MCF 10A (cell line): ENCODE measurements at places on chromosomes 12 and 14.

DNA sequence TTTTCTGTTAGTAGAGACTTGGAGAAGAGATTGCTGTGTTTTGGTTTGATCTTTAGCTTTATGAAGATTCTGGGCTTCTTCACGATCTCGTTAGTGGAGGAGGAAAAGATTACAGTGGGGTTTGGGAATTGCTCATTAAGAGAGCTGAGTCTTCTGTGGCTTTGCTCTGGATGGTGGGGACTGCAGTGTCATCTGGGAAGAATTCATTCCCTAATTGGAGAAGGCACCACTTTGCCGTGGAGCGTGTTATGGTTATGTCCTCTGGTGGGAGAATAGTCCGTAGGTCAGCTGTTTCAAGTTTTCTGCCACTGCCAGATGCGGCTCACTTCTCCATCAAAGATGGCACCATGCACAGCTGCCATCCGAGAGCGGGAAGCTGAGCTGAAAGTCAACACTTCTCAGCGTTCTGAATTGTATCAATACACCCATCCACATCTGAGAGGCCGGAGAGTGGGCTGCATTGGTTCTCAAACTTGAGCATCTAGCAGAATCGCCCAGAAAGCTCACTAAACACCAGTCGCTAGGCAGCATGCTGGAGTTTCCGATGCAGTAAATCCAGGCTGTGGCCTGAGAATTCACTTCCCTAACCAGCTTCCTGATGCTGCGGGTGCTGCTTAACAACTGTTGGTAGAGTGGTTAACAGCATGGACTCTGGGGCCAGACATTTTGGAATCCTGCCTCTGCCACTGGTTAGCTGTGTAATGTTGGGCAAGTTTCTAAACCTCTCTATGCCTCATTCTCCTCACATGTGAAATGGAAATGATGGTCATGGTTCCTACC lies 117.8 kb downstream of the PLXNC1 start:
- H3K27me3 ChIP-seq = no peaks in the 10 kb centered on the region
- no peak overlapping the region for H3K4me3 ChIP-seq
- H3K36me3 ChIP-seq = peaks cover 6% of the 10 kb centered on the region
- no peak overlapping the region for H3K27ac ChIP-seq
- no peak for DNase-seq

DNA sequence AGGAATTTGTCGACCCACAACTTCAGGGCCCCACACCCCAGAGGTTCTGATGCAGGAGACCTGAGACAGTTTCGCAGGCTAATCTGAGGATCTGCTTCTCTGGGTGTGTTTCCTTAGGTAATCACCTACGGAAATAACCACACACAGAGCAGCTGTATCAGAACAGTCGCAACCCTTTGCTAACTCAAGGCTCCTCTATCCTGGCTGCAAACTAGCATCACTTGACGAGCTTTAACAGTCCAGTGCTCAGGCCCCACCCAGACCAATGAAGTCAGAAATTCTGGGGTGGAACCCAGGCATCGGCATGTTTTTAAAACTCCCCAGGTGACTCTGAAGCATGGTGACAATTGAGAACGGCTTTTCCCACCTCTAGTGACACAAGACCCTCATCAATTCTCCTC lies 20.7 kb downstream of the SLC7A7 start:
- H3K27ac ChIP-seq = no peak overlapping the region
- no peaks in the 10 kb centered on the region for H3K36me3 ChIP-seq
- H3K27me3 ChIP-seq = peaks cover 16% of the 10 kb centered on the region
- no peak for DNase-seq
- H3K4me3 ChIP-seq = no peak overlapping the region

DNA sequence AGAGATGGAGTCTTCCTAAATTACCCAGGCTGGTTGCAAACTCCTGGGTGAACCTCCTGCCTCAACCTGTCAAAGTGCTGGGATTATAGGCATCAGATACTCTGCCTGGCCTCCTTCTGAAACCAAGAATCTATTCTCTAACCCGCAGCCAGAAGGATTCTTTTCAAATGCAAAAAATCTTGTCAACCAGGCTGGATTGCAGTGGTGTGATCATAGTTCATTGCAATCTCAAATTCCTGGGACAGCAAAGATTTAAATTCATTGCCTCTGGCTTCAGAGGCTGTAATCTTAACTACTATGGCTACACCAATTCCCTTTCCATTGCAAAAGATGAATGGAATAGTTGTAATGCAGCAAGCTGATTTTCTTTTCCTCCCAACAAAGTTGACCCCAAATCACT lies 106.3 kb upstream of the TBX3 start:
- DNase-seq = no peak
- peaks cover 5% of the 10 kb centered on the region for H3K36me3 ChIP-seq
- no peaks in the 10 kb centered on the region for H3K4me1 ChIP-seq

GRCh38 chr14:20970983-20971704 lies 15.9 kb downstream of the RNASE2 start:
- H3K36me3 ChIP-seq = peaks cover 4% of the 10 kb centered on the region
- H3K27ac ChIP-seq = peak overlapping the region; percentile 27
- DNase-seq = peak; percentile 78
- peaks cover 8% of the 10 kb centered on the region for H3K27me3 ChIP-seq
- peaks cover 16% of the 10 kb centered on the region for H3K4me1 ChIP-seq
- H3K4me3 ChIP-seq = peak overlapping the region; percentile 84

- H3K4me1 ChIP-seq = peaks cover 5% of the 10 kb centered on the region
- H3K27me3 ChIP-seq = peaks cover 21% of the 10 kb centered on the region
- peak overlapping the region; percentile 82 for H3K4me3 ChIP-seq
- peak; percentile 91 for DNase-seq
- no peaks in the 10 kb centered on the region for H3K36me3 ChIP-seq
Measured at GRCh38 chr12:132189378-132190011, 45.2 kb downstream of the NOC4L start.

GRCh38 chr14:105213361-105213760 lies 32.2 kb upstream of the NUDT14 start:
- H3K4me1 ChIP-seq = no peaks in the 10 kb centered on the region
- no peak for DNase-seq
- H3K27me3 ChIP-seq = no peaks in the 10 kb centered on the region
- no peak overlapping the region for H3K27ac ChIP-seq

DNA sequence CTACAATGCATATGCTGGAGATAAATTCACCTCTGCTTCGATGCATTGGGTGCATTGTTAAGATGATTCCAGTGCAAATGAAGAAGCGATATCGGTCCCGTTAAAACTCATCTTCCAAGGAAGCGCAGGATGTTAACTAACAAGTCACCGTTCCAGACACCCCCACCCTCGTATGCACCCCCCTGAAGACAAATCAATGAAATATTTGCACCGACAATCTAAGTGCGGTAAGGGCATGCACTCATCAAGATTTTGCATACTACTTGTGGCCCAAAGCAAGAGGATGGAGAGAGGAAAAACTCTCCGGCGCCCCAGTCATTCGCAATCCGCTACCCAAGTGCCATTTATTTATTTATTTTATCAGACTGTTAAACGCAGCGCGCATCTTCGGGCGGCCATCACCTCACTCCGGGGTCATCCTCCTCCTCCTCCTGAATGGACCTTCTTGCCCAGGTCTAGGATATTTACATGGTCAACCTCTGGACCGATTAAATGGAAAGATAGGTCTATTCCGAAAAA lies 1.2 kb downstream of the NOVA1 start:
- H3K4me1 ChIP-seq = no peaks in the 10 kb centered on the region
- H3K4me3 ChIP-seq = no peak overlapping the region
- no peak overlapping the region for H3K27ac ChIP-seq
- H3K27me3 ChIP-seq = peaks cover 24% of the 10 kb centered on the region

DNA sequence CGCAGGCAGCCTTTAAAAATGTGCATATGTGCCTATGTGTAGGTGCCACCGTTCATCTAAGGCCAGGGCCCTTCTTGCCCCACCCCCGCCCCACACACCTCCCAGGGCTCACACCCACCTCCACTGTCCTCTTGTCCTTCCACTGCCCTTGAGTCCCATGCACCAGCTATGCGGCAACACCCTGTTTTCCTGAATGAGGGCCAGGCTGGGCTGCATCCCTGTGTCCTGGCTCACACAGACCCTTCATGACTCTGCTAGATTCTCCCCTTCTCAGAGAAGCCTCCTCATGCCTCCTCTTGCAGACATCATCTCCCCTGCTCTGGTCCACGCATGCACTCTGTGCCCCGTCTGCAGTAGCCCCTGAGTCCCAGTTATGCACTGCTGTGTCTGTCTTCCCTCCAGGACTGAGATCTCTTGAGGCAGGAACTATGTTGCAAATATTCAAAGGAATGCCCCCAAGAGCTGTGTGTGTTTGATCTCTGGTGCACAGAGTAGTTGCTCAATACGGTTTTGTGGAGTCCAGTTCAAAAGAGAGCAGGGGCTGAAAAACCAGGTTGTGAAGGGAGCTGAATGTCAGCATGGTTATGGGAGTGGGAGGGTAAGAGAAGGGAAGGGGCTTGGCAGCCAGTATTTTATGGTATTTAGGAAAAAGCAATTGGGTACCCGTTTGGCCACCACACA lies 47.3 kb upstream of the ESRRB start:
- no peaks in the 10 kb centered on the region for H3K27me3 ChIP-seq
- DNase-seq = no peak
- H3K4me3 ChIP-seq = no peak overlapping the region

DNA sequence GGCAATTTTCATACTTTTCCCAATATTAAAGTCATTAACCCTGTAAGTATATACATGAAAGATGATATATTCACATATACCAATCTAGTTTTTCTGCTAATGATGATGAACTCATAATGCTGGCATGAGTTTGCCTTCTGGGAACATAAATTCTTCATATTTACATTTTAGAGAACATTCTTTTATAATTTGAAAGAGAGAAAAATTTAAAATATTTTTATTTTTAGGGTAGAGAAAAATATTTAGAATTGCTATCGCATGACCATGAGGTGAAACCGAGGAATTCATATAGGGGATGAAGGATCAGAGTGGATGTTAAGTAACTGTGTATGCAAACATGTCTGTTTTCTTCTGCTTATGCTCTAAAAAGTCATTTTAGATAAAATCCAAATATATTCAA lies 825.3 kb upstream of the FLRT2 start:
- no peaks in the 10 kb centered on the region for H3K27me3 ChIP-seq
- no peak overlapping the region for H3K4me3 ChIP-seq
- no peak overlapping the region for H3K27ac ChIP-seq

GRCh38 chr12:10213168-10214135 lies 775 bp downstream of the GABARAPL1 start:
- H3K27me3 ChIP-seq = no peaks in the 10 kb centered on the region
- peak; percentile 75 for DNase-seq
- peaks cover 12% of the 10 kb centered on the region for H3K36me3 ChIP-seq

GRCh38 chr12:3752096-3752709 lies 706 bp downstream of the CRACR2A start:
- no peaks in the 10 kb centered on the region for H3K36me3 ChIP-seq
- H3K4me1 ChIP-seq = no peaks in the 10 kb centered on the region
- no peak for DNase-seq
- no peak overlapping the region for H3K4me3 ChIP-seq
- no peaks in the 10 kb centered on the region for H3K27me3 ChIP-seq

- no peaks in the 10 kb centered on the region for H3K4me1 ChIP-seq
- no peak overlapping the region for H3K4me3 ChIP-seq
- H3K27me3 ChIP-seq = no peaks in the 10 kb centered on the region
- H3K36me3 ChIP-seq = no peaks in the 10 kb centered on the region
- no peak for DNase-seq
Measured at GRCh38 chr12:28446031-28446430, 255.8 kb downstream of the CCDC91 start.

DNA sequence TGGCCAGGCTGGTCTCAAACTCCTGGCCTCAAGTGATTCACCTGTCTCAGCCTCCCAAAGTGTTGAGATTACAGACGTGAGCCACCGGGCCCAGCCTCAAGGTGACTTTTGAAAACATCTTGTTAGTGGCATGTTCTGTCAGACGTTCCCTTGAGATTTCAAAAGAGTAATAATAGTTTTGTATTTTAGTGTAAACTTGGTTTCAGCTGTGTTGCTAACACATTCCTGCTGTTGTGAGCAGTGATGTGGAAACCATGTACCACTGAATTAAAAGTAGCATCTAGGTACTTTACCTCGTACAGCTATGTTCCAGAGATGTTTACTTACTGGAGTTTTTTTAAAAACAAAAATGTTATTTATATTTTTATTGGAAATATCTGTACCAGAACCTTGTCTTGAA lies 111.3 kb downstream of the AEBP2 start:
- DNase-seq = no peak
- no peaks in the 10 kb centered on the region for H3K36me3 ChIP-seq
- H3K27ac ChIP-seq = no peak overlapping the region

DNA sequence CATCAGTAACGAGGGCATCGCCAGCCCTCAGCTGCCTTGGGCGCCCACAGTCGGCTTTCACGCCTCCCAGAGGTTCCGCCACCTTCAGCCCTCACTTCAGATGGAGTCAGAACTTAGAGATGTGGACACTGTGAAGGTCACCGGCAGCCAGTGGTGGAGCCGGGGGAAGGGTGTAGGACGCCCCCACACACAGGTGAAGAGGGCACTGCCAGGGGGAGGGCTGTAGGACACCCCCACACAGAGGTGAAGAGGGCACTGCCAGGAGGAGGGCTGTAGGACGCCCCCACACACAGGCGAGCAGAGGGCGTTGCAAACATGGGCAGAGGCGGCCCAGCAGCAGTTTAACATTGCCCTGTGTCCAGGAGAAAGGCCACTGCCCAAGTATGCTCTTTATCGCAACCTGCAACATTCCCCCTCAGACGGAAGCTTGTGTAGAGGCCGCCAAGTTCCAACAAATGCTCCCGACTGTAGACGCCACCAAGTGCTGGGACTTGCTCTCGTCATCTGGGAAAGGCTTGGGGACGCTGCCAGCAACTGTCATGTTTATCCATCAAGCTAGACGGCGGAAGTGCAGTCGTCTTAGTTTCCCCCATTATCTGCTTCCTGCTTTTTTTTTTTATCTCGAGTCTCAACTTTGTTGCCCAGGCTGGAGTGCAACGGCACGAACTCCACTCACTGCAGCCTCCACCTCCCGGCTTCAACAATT lies 4.9 kb upstream of the ANKLE2 start:
- DNase-seq = no peak
- peaks cover 5% of the 10 kb centered on the region for H3K4me1 ChIP-seq
- H3K27me3 ChIP-seq = no peaks in the 10 kb centered on the region
- no peak overlapping the region for H3K4me3 ChIP-seq
- peaks cover 51% of the 10 kb centered on the region for H3K36me3 ChIP-seq
- H3K27ac ChIP-seq = no peak overlapping the region

GRCh38 chr12:104568935-104569334 lies 112.2 kb downstream of the CHST11 start:
- no peaks in the 10 kb centered on the region for H3K36me3 ChIP-seq
- H3K27me3 ChIP-seq = no peaks in the 10 kb centered on the region
- no peak overlapping the region for H3K27ac ChIP-seq
- no peak for DNase-seq
- H3K4me3 ChIP-seq = no peak overlapping the region

DNA sequence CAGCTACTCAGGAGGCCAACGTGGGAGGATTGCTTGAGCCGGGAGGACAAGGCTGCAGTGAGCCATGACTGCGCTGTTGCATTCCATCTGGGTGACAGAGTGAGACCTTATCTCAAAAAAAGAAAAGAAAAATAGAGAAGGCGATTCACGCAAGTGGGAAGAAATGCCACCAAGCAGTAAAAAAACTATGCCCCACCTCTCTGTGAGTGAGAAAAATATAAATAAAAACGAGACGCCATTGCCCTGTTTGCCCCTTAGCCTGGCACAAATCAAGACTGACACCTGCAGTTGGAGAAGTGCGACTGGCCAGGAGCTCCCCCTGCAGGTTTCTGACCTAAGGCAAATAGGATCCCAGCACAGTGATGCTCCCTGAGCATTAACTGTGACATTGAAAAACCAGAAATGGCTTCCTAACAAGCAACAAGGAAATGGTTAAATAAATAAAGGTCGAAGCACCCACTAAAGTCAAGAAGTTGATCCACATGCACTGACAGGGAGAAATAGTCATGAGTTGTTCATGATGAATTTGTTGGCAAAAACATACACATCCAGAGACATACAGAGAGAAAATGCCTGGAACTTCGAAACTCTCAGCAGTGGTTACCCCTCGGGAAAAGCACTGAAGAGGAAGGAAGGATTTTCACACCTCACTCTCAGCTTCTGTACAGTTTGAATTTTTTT lies 21.1 kb downstream of the GSC start:
- peaks cover 16% of the 10 kb centered on the region for H3K27me3 ChIP-seq
- peak; percentile 56 for DNase-seq
- no peaks in the 10 kb centered on the region for H3K4me1 ChIP-seq
